ENCODE measurements at places on chromosomes 11 and 22. TPM values are rescaled to one million over a fixed set of nuclear protein-coding genes. Genes with fewer than 3 reads are reported as not detected.

OR8A1 gene
- total RNA-seq, result not detected

MS4A8 gene
- total RNA-seq, result not detected

APOA1 gene
- total RNA-seq, result 0.80 TPM

CCDC157 gene
- 9.3 TPM for total RNA-seq

TSPAN18 gene
- total RNA-seq, result 125 TPM

DDIAS gene
- total RNA-seq, result 23.2 TPM

TCN2 gene
- total RNA-seq, result 16.2 TPM

SOX6 gene
- 18.6 TPM for total RNA-seq

MS4A12 gene
- total RNA-seq, result not detected

PACSIN3 gene
- 56.4 TPM for total RNA-seq

MS4A4E gene
- 0.28 TPM for total RNA-seq

SPCS2 gene
- total RNA-seq, result 197 TPM
